Left ventricle myocardium inferior (tissue), 1 donor: ENCODE measurements at places on chromosomes 5 and 9. TPM values are rescaled to one million over a fixed set of nuclear protein-coding genes. Genes with fewer than 3 reads are reported as not detected.

Gene C5orf63
- total RNA-seq: 10.3 TPM

Gene CATSPER3
- total RNA-seq: 0.49 TPM

Gene TPD52L3
- total RNA-seq: not detected

Gene TMEM174
- not detected for total RNA-seq

Gene SPATA31D1
- not detected for total RNA-seq

Gene C9orf50
- total RNA-seq: not detected

Gene FOXD4L6
- not detected for total RNA-seq

Gene FCN1
- 2.9 TPM for total RNA-seq

Gene ZNF367
- 3.9 TPM for total RNA-seq

Gene QRFP
- not detected for total RNA-seq

GRCh38 chr5:157680239-157680638 is 8.9 kb downstream of the C5orf52 start:
- DNase-seq: no peak

GRCh38 chr9:133468374-133468773 is 8.6 kb downstream of the CACFD1 start:
- no peak for DNase-seq

- DNase-seq: peak; percentile 76
Observed at GRCh38 chr5:143063175-143063970, 293.2 kb downstream of the ARHGAP26 start.

DNA sequence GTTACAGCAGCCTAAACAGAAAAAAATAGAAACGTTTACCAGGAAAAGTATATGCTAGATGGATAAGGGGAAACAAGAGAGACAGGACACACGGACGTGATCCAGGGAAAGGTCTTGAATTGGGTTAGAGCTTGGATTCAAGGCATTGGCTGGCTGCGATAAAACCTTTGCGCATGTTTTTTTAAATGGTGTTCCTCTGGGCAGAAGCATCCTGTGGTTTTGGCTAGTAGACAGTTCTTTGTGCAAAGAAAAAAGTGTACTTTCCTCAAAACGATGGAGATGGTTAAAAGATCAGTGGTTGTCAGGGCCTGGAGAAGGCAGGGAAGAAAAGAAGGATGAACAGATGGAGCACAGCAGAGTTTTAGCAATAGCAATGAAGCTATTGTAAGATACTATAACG is 37.5 kb upstream of the LIFR start:
- no peak for DNase-seq

- DNase-seq: peak; percentile 8
Observed at GRCh38 chr9:129247285-129248153, 69.5 kb upstream of the IER5L start.

GRCh38 chr5:143708672-143709071 is 103.3 kb upstream of the HMHB1 start:
- no peak for DNase-seq

DNA sequence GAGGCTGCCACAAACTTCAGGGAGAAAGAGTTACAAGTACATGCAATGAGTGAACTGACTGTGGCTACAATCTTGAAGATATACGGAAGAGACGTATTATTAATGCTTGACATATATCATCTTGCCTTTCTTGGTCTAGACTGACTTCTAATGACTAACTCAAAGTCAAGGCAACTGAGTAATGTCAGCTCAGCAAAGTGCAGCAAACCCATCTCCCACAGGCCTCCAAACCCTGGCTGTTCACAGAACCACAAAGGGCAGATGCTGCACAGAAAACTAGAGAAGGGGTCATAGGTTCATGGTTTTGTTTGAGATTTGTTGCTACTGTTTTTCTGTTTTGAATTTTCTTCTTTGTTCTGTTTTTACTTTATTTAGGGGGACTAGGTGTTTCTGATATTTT is 21.0 kb downstream of the IL7R start:
- no peak for DNase-seq

- DNase-seq: peak; percentile 77
Observed at GRCh38 chr9:113587471-113588031, 124.0 kb downstream of the RGS3 start.

- DNase-seq: no peak
Observed at GRCh38 chr9:137828527-137829259, 48.9 kb upstream of the CACNA1B start.

DNA sequence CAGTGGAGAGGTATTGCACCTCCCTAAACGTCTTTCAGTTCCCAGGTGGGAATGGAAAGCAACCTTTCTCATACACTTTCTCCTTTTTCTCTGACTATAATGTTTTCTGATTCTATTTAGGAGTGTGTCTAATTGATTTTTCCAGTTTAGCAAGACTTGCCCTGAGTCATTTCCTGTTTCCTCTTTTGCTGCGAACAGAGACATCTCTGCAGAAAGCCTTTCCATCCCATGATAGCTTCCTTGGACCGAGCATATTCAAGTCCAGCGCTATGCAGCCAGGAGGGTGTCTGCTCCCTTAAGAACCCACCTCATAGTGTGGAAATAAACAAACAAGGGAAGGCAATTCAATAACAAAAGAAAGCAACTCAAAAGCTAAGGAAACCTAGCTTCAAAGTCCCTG is 60.0 kb upstream of the CDH6 start:
- no peak for DNase-seq

GRCh38 chr5:60161340-60161934 is 267.9 kb upstream of the PDE4D start:
- DNase-seq: no peak

DNA sequence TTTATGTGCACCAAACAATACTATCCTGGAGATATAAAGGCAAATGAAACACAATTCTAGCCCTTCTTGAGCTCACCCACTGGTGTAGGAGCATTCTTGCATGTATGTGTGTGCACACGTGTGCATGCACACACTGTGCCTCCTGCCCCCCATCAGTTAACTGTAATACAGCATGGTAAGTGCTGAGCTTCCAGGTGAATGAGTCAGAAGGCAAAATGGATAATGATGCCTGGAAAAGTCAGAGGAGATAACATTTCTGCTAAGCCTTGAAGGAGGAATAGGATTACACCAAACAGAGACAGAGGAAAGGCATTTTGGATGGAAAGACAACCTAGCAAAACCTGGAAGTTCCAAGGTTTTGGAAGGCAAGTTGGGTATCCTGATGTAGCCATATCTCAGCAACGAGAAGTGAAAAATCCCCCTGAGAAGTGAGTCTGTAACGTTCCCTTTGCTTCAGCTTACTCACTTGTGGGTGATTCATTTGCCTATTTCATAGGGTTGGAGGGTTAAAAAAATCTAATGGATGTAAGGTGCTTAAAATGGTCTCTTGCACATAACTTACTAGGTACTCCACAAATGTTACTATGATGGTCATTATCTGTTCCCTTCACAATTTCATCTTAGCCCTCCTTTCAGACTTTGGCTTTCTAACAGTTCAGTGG is 101.4 kb upstream of the STC2 start:
- no peak for DNase-seq

DNA sequence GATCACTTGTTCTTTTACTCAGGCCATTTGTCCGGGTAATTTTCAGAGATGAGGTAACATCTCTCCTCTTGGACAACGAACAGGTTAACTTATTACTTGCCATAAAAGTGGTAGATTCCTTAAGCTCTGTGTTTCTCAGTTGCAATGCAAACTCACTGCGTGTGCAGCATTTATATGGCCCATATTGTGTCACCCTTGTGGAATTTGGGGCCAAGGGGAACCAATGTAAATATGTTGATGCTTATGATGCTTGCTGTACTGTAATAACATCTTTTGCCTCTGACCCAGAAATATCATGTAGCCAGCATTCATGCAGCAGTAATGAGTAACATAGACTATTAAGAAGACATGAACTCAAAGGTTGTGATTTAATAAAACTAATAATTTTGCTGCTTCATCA is 175.8 kb downstream of the ADAMTS6 start:
- DNase-seq: no peak

DNA sequence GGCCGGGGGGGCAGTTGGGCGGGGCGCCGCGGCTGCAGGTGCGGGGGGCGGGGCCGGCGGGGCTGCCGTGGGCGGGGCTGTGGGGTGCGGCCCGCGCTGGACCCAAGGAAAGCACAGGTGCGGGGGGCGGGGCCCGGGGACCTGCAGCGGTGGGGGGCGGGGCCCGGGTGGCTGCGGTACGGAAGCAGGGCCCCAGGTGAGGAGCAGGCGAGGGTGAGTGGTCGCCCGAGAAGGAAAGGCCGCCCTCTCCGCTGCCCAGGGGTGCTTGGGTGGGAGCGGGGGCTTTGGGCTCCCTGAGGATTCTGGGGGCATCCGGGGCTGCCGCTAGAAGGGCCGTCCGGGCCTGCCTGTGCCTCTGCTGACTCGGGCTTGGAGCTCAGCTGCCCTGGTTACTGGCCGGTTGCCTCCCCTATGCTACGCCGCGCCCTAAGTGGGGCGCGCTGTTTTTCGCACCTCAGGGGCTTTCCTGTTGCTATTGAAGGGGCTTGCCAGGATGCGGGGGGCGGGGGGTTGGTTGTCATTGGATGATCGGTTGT is 767 bp downstream of the RALGPS1 start:
- peak; percentile 22 for DNase-seq

DNA sequence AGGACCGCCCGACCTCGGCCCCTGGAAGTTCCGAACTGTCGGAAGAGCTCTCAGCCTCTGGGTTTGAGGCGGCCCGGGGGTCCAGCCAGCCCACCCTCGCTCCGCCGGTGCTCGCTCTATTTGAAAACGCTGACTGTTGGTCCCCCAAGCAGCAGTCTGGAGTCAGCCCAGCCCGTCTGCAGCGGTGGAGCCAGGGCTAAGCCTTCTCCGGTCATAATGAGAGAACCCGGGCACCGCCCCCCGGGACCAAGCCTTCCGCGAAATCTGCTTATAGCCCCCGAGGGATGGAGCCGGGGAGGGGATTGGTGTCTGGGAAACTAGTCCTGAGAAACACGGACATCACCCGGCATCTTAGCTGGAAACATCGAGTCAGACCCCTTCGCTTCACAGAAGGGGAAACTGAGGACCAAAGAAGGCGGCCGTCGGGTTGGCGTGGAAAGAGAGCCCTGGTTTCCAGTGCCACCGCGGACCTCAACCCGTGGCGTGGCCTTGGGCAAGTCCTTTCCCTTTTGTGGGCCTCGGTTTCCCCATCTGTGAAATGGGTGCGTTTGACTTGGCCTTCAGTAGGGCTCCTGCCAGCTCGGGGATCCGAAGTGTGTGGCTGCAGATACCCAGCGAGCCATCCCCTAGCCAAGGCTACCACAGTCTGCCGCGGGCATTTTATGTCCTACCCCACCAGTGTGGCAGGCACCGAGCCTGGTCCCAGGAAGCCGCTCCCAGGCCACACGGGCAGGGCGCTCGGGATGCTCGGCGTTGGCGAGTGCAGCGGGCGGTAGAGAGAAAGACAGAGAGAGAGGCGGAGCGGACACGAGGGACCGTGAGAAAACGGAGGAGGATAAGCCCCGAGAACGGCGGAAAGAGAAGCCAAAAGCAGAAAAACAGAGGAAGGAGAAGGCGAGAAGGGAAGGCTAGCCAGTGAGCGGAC is 857 bp downstream of the ADAM19 start:
- DNase-seq: peak; percentile 51

GRCh38 chr9:93183131-93183662 is 742 bp upstream of the WNK2 start:
- DNase-seq: no peak

DNA sequence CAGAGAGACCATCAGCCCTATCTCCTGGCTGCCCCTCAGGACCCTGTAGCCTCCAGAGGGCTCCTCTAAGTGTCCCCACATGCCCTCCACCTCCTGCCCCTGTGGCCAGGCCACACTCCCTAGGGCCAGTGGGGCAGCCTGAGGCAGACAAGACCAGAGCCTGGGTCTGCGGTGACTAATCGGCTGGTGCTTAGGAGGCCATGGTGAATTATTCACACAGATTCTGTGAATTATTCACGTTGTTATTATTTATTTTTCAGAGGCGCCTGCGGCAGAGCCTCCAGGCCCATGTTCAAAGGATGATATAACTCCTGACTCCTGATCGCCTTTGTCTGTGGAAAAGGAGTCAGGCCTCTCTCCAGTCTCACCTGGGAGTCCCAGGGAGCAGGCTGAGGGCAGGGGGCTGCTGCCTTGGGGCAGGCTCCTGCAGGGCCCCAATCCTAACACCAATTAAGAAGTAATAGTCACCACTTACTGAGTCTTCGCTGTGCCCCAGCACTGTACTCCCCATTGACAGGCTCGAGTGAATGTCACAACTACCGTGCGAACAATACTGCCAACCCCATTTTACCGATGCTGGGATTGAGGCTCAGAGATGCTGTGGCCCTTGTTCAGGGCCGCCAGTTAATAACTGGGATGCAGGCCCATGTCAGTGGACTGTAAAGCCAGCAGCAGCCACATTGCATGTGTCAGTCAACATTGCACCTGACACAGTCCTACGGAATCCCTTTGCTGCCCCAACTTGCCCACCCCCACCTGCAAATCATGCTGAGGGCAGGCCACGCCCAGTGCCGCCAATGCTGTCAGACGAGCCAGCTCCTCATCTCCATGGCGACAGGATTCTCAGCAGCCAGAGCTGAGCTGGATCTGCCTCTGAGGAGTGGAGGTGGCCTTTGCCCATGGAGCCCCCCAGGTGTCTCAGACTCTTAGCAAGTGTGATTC is 94.9 kb downstream of the PCDH1 start:
- DNase-seq: no peak

DNA sequence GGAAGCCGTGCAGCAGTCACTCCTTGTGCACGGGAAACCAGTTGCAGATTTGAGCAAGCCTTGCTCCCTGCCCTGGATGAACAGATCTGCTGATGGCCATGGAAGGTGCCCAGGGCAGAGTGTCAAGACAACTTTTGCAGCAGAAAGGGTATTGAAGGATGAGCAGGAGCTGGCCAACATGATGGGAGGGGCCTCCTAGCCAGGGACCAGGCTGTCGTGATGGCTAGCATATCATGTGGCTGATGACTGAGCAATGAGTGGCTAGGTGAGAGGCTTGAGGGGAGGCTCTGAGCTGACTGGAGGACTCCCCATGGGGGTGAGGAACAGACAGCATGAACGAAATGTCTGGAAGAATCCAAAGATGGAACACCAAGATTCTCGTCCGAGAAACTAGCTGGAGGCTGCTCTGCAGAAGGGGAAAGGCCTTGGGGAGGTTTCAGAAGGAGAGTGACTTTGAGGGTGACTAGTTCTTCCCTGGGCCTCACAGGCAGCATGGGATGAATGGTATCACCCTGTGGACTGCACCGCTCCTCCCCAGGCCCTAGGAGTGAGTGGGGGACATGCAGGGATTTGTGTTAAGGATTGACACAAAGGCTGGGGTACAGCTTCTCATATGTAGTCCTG is 18.5 kb downstream of the PPARGC1B start:
- DNase-seq: no peak

DNA sequence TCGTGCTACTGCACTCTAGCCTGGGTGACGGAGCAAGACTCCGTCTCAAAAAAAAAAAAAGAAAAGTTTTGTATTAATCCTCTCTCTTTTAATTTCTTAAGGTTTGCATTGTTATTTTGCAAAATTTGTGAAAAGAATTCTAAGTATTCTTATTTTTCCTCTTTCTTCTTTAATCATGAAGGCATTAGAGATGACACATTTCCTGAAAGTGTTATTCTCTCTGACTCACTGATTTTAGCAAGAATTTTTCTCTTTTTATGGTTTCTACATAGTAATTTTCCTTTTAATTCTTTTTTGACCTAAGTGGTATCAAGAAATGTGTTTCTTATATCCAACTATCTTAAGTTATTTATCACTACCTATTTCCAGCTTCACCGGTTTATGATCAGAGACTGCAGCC is 78.0 kb downstream of the NSUN2 start:
- DNase-seq: no peak

- no peak for DNase-seq
Observed at GRCh38 chr9:112162621-112163413, 12.3 kb downstream of the SUSD1 start.
